ENCODE measurements at places on chromosomes 11 and 22. TPM values are rescaled to one million over a fixed set of nuclear protein-coding genes. Genes with fewer than 3 reads are reported as not detected.

- DNase-seq: no peak
Measured at GRCh38 chr11:61628662-61628970, 47.7 kb upstream of the SYT7 start.

GRCh38 chr22:30747493-30747892 lies 52.8 kb downstream of the OSBP2 start:
- no peak for DNase-seq

Gene ENTHD1
- total RNA-seq: not detected

- no peak for DNase-seq
Measured at GRCh38 chr11:110903830-110904229, 191.6 kb upstream of the ARHGAP20 start.

GRCh38 chr11:1482581-1483444 lies 3.8 kb downstream of the MOB2 start:
- DNase-seq: no peak

Gene SEC14L3
- 0.25 TPM for total RNA-seq

DNA sequence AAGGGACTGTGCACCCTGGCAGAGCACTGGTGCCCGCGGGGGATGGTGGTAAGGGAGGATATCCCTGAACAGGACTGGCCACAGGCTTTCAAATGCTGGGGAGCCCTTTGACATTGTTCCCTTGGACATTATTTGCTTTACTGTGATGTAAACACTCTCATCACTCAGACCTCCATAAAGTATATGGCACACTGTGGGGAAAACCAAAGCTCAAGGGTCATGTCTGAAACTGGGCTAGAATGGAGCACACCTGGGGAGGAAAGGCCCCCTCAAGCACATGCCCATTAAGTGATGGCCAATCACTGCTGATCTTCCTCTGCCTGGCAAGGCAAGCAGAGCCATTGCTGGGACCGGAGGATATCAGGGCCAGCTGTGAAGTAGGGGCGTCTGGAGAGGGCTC lies 60.9 kb upstream of the TENM4 start:
- no peak for DNase-seq

Gene APOL4
- total RNA-seq: 7.5 TPM

- DNase-seq: no peak
Measured at GRCh38 chr22:26783885-26784284, 126.5 kb downstream of the MIAT start.

- DNase-seq: no peak
Measured at GRCh38 chr11:77656362-77656761, 18.8 kb upstream of the CLNS1A start.
